RWPE1 (cell line): ENCODE measurements at places on chromosomes 3 and 15.

DNA sequence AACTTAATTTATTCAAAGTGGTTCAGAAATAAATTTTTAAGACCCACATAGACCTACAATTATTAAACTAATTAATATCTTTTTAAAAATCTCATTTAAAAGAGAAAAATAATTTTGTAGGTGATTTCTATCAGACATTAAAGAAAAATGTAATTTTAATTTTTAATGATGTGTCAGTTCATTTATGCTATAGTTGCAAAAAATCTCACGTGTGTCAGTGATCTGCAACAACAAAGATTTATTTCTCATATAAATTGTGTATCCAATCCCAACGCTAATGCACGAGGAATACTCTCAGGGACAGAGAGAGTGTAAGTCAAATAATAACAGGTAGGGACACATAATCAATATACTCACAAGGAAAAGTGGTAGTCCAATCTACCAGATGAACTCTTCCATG, 456.6 kb upstream of the CCDC54 start:
- DNase-seq: no peak

DNA sequence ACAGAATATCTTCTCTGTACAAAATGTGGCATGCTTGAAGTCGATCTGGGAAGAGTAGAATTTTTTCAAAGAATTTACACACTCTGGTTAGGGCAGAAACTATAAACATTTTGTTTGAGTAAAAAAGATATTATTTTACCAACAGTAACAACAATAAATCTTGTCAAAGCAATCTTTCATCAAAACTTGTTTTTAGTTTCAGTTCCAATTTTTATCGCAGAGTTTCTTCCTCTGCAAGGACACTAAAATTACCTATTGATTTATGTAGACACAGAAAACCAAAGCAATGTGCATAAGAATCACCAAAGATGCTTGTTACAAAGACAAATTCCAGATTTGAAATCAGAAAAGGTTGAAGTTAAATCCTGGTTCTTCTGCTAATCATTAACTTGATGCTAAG, 61.9 kb downstream of the CGGBP1 start:
- no peak for DNase-seq

- no peak for DNase-seq
Measured at GRCh38 chr3:167302678-167303077, 77.4 kb downstream of the ZBBX start.

- DNase-seq: no peak
Measured at GRCh38 chr3:125003369-125003853, 52.4 kb downstream of the HEG1 start.

DNA sequence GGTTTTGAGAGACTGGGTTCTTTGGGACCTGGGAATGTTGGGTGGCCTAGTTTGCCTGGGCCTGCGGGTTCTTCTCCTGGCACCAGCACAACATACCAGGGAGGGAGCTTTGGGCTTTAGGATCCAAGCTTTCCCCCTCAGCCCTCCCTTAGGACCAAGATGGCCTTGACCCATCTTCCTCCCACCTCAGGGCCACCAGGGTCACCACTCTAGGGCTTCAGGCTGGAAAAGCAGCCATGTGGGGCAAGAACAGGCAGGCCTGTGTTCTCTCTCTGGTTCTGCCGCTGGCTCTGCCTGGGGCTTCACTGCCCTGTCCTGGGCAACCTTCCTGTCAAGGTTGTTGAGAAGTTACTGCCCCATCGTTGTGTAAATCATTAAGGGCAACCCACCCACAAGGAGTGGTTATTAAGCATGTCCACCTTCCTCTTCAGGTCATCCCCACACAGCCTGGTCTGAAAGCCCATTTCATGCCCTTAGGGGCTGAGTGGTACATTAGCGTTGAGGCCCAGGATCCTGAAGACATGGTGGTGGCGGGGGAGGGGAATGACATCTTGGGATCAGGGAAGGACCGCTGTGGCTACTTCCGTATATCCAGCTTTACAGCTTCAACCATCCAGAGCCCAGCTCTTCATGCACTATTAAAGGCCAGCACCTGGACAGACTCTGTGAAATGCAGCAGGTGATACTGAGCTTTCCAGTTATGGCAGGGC, 652 bp downstream of the DUOX1 start:
- no peak for DNase-seq

GRCh38 chr3:129577925-129578786, 28.3 kb downstream of the PLXND1 start:
- DNase-seq: no peak

DNA sequence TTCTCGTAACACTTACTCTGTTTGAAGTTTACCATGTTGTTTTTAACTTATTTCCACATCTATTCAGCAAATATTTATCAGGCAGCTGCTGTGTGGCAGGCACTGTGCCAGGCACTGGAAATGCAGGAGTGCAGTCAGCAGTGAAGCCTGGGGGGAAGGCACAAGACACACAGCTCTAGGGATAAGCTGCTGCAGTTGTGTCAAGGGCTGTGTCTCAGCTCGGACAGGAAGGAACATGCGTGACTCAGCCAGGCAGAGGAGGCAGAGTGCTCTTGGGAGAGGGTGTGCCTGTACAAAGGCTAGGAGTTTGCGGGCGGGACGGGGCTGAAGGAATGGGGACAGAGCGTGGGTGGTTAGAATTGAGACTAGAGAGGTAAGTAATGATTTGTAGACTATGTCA, 24.7 kb downstream of the LYSMD4 start:
- peak; percentile 86 for DNase-seq

GRCh38 chr15:70406617-70407335, 309.1 kb upstream of the TLE3 start:
- no peak for DNase-seq

DNA sequence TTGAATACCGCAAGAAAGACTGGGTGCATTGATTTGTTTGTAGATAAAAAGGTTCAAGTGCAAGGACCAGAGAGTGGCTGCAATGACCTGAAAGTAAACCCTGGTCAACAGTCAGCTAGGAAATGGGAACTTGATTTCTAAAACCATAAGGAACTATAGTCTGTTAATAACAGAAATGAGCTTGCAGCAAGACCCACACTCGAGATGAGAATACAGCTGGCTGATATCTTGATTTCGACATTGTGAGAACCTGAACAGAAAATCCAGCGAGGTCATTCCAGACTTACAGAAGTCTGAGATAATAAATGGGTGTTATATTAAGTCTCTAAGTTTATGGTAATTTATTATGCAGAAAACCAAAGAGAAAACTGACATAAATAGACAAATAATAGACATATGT, 177.3 kb downstream of the NFKBIZ start:
- no peak for DNase-seq

DNA sequence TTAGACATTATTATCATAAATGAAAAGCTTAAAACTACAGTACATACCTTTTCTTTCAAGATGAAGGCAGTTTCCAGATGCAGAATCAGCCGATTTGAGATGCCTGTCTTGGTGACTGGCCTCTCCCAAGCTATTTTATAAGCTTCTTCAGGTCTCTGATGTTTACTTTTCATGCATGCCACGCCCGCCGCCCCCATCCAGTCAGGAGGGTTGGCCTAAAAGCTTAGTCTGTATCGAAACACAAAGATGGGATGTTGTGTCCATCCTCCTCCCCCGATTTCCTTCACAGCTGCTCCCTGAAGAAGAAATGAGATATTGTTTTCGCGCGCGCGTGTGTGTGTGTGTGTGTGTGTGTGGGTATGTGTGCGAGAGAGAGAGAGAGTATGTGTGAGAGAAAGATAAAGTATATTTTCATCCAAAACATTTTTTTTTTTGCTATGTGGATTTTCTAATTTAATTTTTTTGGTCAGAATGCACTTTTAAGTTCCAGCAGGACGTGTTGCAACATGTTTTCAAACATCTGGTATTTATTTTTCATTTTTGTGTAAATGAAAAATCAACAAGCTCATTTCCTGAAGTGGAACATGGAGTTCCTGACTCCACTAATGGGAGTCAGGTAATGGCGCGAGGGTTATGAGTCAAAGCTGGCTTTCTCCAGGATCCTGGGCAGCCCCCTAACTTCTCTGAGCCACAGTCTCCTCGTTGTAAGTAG, at the start of gene APOD:
TSS of gene APOD (minus strand) at position 110 of the 712 bp plus-strand sequence. CDS start 4,479 bp downstream, outside the sequence.
- DNase-seq: peak; percentile 21

DNA sequence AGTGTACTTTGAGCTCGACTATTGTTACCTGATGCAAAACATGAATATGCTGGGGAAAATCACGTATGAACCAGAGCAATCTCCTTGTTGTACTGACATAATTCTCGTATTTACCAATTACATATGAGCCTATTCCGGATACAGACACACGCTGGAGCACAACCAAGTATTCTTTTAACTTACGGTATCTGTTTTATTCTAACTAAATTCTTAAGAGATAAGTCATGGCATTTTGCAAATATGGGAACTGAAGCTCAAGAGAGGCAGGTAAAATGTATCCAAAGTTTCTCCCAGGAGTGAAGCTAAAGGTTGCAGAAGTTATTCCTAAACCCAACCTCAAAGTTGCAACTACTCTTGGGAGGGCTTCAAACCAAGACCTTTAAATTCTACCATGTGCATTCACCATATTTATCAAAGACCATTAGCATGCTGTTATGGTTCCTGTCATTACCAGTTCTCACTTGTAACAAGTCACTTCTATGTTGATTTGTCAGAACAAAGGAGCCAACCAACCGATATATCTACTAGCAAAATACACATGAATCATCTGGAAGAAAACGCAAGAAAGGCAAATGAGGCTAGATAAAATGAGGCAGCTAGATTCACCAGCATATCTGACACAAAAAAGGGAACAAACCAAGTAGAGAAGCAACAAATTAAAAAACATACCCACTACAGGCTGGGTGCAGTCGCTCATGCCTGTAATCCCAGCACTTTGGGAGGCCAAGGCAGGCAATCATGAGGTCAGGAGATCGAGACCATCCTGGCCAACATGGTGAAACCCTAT, 17.8 kb downstream of the TBL1XR1 start:
- DNase-seq: peak; percentile 29

GRCh38 chr3:152385761-152386160, 117.0 kb downstream of the MBNL1 start:
- no peak for DNase-seq

DNA sequence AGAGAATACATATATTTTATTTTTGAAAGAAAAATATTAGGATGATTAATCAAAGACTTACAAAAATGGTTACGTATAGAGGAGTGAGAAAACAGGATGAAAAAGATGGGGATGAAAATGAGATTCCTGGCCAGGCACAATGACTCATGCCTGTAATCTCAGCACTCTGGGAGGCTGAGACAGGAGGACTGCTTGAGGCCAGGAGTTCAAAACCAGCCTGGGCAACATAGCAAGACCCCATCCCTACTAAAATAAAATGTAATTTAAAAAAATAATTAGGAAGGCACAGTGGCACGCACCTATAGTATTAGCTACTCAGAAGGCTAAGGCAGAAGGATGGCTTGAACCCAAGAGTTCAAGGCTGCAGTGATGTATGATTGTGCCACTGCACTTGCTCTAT, 11.9 kb downstream of the MYO9A start:
- no peak for DNase-seq

- DNase-seq: no peak
Measured at GRCh38 chr15:84914351-84914750, 29.9 kb downstream of the SLC28A1 start.
